ENCODE measurements at places on chromosomes 4 and X. TPM values are rescaled to one million over a fixed set of nuclear protein-coding genes. Genes with fewer than 3 reads are reported as not detected.

The SRPX gene
- 267 TPM for total RNA-seq

The TASL gene
- not detected for total RNA-seq

The TEX13C gene
- not detected for total RNA-seq

The IL1RAPL2 gene
- total RNA-seq = not detected

The MYOZ2 gene
- 0.10 TPM for total RNA-seq

The PPARGC1A gene
- total RNA-seq = 1.8 TPM

The FAM184B gene
- total RNA-seq = not detected

The TMEM154 gene
- 8.6 TPM for total RNA-seq

The NAP1L2 gene
- total RNA-seq = 0.41 TPM

The PRRG3 gene
- total RNA-seq = not detected

The XAGE2 gene
- not detected for total RNA-seq

The TAF7L gene
- 1.7 TPM for total RNA-seq

The C4orf54 gene
- 0.53 TPM for total RNA-seq

The UGT2B10 gene
- total RNA-seq = not detected

The SSX3 gene
- not detected for total RNA-seq

The EPHA5 gene
- total RNA-seq = 0.41 TPM

The HHIP gene
- total RNA-seq = 143 TPM

The XAGE1B gene
- not detected for total RNA-seq

The GPRASP1 gene
- total RNA-seq = 0.58 TPM

The IL13RA2 gene
- total RNA-seq = 0.12 TPM

The HSFX4 gene
- total RNA-seq = not detected

The DNAAF6 gene
- not detected for total RNA-seq

The SYN1 gene
- 0.88 TPM for total RNA-seq

The VCX2 gene
- not detected for total RNA-seq

The ABLIM2 gene
- 0.99 TPM for total RNA-seq

The ASB5 gene
- total RNA-seq = not detected

The CSAG1 gene
- not detected for total RNA-seq

The TIGD4 gene
- 0.19 TPM for total RNA-seq

The WWC2 gene
- total RNA-seq = 32.0 TPM

The REST gene
- total RNA-seq = 47.9 TPM
